Peyer's patch (tissue), 4 donors: ENCODE measurements at places on chromosomes 7 and 10.

DNA sequence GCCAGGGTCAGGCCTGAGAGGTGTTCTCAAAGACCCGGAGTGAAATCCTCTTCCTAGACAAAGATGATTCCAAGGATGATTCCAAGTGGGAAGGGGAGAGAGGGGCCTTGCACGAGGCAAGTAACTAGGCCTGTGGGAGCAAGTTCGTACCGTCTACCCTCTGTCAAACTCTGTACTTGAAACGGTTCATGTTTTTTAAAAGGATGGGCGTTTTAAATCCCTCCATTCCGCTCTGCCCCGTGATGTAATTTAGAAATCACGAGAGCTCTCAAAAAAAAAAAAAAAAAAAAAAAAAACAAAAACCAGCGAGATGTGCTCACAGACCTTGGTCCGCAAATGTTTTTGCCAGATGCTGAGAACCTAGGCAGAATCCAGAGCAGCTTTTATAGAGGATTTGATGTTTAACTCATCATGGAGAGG, 114.7 kb upstream of the CARD11 start:
- no peak for DNase-seq

DNA sequence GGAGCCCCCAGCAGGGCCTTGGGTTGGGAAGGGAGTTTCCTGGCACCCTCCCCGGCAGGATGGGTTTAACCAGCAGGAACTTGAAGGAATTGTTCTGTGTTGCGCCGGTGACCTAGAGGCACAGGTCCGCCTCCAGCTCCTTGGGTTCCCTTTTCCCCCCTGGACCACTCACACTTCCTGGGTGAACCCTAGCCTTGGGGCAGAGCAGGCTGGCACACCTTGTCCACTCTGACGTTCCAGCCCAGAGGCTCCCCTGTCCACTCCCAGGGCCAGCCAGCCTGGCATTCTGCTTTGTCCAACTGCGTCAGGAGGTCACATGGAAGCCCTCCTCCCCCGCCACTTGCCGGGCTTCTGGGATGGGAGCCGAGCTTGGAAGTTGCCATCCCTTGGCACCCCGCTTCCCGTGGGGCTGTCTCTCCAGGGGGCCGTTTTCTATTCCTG, 25.8 kb downstream of the TMEM120A start:
- DNase-seq: no peak

DNA sequence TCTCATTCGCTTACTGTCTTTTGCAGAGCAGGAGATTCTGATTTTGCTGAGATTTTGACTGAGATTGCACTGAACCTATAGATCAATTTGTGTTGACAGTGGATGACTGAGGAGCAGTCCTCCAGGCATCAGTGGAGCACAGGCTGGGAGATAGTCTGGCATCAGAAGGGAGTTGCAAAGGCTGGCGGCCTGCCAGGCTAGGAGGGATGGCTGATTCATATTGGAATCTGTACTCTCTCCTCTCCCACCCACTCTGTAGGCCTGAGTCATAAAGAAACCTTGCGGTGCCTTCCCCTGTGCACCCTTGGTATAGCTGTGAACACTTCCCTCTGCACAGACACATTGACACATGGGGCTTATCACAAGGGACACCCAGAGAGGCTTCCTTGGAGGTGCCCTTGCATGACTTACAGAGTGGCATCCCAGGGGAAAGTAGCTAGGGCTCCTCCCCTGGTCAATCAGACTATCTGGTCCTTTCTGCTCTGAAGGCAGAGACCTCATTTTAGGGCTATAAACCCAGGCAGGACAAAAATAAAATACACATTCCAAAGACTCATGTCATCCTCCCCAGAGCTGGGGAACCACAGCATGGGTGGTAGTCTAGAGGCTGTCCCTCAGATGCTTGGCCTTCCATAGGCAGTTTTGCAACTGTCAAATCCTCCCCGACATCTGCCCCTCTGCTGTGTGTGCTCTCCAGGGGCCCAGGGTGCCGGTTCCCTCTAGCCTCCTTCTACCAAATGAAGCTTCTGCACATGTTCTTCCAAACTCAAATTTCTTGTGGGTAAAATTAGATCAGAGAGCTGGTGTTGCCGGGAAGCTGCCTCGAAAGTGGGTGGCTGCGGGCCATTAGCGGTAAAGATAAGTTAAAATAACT, 37.4 kb upstream of the EEPD1 start:
- DNase-seq: peak; percentile 88

DNA sequence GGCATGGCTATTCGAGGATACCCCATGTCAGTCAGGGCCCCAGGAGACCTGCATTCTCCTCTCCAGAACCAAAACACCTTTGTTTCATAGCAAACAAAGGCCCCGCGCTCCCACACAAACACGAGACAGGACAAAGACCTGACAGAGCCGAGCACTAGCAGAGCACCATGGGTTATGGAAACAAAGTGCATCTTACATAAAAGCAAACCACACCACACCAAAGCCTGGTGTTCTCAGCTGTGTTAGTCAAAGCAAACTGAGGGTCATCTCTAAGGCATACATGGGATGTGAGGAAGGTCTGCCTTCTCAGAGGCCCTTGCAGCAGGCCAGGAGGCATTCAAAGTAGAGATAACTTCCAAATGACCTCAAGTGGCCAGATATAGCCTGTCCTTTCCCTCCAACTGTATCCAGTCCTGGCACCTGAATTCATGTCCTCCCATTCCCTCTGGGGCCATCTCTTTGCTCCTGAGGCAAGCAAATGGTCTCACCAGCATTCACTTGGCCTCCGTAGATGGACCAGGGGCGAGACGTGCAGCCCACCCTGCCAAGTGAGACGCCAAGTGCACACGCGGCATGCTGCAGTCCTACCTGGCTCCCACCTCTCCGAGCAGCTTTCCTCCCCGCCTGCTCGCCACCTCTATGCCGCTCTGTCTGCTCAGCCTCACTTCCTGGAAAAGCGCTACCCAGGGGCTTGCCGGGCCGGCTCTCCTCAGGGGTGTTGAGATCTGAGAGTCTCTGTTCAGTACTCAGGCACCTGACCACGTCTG, 45.3 kb upstream of the PDLIM1 start:
- DNase-seq: peak; percentile 42

DNA sequence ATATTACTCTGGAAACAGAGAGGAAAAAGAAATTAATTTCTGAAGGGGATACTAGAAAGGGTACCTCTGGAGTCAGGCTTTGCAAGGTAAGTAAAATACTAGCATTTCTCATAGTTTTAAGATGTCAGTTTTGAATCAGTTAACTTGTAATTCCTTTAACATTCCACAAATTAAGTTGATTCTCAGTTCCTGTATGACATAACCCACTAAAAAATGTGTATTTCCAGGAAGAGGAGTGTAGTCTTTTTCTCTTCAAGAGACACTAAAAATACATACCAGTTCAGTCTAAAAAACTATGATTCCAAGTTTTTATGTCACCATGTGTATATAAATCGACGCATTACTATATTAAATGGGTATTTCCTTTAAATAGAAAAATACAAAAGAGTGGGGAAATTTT, 113.2 kb downstream of the CDK6 start:
- no peak for DNase-seq

DNA sequence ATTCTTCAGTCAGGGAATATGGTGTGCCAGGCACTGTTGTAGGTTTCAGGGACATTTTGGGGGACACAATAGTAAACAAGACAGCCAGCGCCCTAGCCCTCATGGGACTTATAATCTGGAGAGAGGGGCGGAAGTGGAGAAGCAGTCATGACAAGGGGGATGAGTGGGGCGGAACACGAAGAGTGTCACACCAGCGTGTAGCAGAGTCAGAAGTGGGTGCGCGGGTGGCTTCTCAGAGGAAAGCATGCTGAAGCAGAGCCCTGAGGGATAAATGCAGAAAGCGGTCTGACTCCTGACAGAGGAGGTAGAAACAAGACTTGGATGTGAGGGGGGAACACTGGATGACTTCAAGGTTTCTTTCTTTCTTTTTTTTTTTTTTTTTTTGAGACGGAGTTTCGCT, 160.3 kb upstream of the LYZL2 start:
- no peak for DNase-seq

DNA sequence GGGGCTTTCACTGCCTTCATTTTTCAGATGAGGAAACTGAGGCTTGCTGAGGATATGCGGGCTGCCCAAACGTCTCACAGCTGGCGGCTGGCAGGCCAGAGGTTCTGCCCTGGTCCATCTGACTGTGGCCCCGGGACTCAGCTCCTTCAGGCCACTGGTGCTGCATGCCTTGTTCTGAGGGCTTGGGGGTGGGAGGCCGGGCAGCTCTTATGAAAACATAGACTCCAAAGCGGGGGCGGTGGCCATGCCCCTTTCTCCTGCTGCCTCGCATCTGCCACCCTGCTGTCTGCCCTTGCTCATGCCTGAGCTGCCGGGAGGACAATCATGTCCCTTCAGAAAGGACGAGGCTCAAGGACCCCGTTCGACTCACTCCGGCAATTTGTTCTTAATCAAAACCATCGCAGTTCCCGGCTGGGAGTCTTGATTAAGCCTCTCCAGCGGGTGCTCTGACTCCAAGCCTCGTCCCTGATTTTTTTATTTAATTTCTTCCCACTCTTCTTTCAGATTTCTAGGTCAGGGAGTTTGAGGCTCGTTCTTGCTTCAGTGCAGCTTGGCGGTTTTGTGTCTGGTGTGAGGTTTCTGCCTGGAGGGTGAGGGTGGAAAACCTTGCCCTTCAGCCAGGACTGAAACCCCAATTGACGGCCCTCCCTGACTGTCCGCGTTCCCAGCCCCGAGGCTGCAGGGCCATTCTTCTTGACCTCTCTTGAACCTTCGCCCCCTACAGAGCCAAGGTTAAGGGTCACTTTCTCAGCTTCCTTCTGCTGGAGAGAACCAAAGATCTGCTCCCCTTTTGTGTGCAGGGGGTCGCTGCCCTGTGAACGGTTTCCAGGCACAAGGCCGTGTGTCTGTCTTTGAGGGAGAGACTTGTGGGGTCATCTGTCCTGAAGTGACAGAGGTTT, 120.8 kb downstream of the DNAJB6 start:
- DNase-seq: peak; percentile 28

GRCh38 chr7:121307021-121307574, 21.7 kb upstream of the WNT16 start:
- no peak for DNase-seq

GRCh38 chr7:112084520-112084971, 121.7 kb downstream of the DOCK4 start:
- no peak for DNase-seq

DNA sequence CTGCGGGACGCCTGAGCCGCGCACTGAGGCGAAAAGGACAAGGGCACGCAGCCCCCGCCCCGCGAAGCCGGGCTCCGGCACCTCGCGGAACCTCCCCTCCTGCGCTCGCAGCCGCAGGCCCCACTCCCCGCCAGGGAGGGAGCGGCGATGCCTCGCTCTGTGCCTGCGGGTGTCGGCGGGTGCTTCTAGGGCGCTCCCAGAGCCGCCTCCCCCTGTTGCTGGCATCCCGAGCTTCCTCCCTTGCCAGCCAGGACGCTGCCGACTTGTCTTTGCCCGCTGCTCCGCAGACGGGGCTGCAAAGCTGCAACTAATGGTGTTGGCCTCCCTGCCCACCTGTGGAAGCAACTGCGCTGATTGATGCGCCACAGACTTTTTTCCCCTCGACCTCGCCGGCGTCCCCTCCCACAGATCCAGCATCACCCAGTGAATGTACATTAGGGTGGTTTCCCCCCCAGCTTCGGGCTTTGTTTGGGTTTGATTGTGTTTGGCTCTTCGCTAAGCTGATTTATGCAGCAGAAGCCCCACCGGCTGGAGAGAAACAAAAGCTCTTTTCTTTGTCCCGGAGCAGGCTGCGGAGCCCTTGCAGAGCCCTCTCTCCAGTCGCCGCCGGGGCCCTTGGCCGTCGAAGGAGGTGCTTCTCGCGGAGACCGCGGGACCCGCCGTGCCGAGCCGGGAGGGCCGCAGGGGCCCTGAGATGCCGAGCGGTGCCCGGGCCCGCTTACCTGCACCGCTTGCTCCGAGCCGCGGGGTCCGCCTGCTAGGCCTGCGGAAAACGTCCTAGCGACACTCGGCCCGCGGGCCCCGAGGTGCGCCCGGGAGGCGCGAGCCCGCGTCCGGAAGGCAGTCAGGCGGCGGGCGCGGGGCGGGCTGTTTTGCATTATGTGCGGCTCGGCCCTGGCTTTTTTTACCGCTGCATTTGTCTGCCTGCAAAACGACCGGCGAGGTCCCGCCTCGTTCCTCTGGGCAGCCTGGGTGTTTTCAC, 519 bp downstream of the ITGB8 start:
- DNase-seq: peak; percentile 70

DNA sequence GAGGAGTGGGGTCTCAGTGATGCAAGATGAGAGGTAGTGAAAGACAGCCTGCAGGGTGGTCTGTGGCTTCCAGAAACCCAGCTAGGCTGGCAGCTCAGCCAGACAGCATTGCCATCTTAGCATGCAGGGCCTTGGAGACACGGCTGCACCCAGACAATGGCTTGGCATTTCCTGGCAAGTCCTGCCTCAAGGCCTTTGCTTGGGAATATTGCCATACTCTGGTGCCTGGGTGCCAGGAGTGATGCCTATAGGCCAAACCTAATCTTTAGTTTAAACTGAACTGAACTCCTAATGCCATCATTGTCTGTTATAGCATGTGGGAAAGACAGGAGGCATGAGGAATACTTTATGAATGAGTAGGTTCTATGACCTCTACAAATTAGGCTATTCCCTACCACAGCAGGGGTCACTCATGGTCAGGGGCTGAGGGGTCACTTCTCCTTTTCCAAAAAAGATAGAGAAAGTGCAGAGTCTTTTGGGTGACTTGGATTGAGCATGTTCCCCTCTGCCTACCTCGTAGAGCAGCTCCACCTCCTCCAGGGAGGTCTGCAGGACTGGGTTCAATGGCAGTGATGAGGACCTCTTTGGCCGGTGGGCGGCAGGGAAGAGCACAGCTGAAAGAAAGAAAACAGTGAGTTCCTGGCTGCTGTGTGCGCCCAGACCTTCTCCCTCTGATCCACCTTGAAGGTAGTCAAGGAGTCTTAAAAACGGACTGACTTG, 8.8 kb upstream of the SLC13A4 start:
- no peak for DNase-seq

DNA sequence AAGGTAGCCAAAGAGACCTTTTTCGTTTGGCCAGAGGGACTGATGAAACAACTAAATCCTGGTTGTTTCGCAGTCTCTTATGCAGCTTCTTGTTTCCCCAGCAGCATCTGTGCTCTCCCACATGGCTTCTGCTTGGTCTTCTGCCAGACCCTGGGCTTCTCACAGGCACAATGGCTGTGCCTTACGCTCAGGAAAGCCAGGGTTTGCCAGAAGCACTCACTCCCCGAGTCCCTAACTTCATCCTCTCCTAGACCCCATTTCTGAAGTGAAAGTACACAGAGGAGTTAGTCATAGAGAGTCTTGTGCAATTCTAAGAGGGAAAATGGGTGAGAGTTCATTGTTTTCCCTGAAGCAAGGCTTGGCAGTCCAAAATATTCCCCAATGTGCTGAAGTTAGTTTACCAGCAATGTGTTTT, 121.7 kb downstream of the EVX1 start:
- DNase-seq: no peak

- peak; percentile 85 for DNase-seq
Observed at GRCh38 chr10:88582806-88583583, at the start of gene RNLS. TSS of gene RNLS (minus strand) at chr10:88583318.

DNA sequence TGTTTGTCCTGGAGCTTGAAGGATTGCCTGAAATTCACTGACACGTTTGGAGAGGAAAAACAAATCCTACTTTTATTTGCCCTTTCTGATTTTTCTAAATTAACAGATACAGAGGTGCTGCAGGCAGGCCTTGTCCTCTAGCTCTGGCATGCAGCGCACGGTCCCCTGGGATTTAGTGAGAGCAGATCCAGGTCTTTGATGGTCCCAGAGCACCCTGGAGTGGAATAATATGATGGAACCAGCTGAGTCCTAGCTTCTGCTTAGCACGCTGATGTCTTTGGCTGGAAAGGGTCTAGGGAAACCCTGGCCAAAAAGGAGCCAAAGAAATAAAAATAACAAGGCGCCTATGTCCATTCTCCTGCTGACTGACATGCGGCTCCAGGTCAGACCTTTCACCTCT, 40.5 kb downstream of the C10orf120 start:
- peak; percentile 1 for DNase-seq

GRCh38 chr10:44787480-44788075, 123.6 kb upstream of the TMEM72 start:
- no peak for DNase-seq
